ENCODE measurements at places on chromosomes 2 and 18.

DNA sequence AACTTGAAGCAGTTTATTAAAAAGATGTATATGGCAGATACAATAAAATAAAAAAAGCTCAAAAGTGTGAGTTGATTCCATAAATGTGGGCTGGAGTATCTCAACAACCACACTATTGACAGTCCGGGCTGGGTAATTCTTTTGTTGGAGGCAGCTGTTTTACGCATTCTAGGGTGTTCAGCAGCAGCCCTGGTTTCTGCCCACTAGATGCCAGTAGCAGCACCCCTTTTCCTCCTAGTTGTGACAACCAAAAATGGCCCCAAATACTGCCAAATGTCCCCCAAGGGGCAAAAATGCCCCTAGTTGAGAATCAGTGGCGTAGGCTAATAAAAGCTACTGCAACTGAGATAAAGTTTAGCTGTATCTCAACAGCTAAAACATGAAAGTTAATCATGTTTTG is 44.8 kb downstream of the CHMP3 start:
- DNase-seq = no peak

- DNase-seq = no peak
Observed at GRCh38 chr18:22285361-22286140, 116.2 kb downstream of the GATA6 start.

- DNase-seq = no peak
Observed at GRCh38 chr2:109280804-109281203, 151.8 kb downstream of the SH3RF3 start.

- DNase-seq = no peak
Observed at GRCh38 chr2:221494556-221494955, 77.5 kb downstream of the EPHA4 start.

GRCh38 chr18:73482901-73483300 is 615.1 kb upstream of the NETO1 start:
- DNase-seq = no peak

DNA sequence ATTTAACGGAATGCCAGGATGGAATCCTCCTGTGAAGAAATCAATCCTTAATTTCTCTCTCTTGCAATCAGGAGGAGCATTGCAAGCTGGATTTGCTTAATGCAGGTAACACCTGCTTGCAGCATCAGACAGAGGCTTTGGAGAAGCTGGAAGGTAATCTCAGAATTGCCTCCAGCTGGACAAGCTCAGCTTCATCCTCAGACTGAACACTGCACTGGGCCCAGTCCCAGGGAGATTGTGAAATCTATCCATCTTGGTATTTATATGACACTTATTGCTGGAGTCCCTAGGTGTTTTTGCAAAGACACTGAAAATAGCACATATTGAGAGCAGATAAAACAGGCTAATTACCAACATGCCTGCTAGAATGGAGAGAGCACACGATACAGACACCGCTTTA is 179.4 kb upstream of the SESTD1 start:
- DNase-seq = no peak

DNA sequence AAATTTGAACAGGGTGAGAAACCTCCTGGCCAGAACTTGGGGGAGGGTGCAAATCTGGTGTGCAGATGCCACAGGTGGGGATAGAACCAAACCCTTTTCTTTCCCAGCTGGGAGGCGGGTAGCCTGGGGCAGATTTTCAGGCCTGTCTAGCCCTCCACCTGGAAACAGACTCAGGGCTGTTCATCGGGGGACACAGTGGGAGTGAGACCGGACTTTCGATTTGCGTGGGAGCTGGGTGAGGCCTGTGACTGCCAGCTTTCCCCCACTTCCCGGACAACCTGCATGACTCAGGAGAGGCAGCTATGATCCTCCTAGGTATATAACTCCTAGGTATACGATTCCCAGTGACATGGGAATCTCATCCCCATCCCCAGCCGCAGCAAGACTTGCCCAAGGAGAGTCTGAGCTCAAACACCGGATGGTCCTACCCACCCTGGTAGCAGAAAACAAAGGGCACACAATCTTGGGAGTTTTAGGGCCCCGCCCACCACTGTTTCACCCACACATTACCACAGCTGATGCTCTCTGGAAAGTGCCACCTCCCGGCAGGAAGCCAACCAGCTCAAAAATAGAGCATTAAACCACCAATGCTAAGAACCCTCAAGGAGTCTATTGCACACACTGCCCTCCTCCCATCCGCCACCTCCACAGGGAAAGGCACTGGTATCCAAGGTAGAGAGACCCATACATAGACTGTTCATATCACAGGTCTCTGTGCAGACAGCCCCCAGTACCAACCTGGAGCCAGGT is 92.5 kb downstream of the BARD1 start:
- no peak for DNase-seq

GRCh38 chr2:151087377-151087776 is 174.3 kb downstream of the RBM43 start:
- no peak for DNase-seq

DNA sequence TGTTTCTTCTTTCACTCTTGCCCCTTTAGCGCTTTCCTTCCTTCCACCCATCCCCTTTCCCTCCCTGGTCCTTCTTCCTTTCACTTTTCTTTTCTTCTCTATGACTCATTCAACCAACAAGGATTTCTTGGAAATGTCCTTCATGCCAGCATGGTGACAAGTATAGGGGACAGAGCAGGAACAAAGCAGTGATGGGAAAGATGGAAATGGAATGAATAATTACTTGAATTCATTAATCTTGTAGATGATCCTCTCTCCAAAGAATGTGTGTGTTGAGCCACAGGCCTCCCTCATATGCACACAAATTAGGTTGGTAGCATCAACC is 1.5 kb downstream of the VAMP5 start:
- no peak for DNase-seq

GRCh38 chr2:119431155-119431975 is at the start of gene TMEM37:
TMEM37 (plus strand) TSS chr2:119431854; CDS start chr2:119431904, 50 bp downstream.
- peak; percentile 37 for DNase-seq

GRCh38 chr18:49690312-49690711 is 123.0 kb downstream of the ACAA2 start:
- peak; percentile 82 for DNase-seq

DNA sequence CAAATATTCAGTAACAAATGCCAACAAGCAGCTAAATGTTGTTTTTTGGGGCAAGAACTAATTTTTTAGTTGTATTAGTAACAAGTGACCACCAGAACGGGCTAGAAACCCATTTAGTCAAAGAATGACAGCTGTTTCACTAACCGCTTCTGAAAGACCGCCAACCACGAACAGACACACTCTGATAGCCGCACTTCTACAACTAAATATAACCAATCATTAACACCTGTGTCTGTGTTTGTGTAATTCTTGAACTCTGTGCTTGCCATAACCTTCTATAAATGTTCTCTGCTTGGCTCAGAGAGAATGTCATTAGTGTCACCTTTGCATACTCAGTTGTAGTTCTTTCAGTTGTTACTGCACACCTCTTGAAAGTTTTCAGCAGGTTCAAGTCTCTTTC is 526.3 kb upstream of the LRRTM1 start:
- DNase-seq = no peak

DNA sequence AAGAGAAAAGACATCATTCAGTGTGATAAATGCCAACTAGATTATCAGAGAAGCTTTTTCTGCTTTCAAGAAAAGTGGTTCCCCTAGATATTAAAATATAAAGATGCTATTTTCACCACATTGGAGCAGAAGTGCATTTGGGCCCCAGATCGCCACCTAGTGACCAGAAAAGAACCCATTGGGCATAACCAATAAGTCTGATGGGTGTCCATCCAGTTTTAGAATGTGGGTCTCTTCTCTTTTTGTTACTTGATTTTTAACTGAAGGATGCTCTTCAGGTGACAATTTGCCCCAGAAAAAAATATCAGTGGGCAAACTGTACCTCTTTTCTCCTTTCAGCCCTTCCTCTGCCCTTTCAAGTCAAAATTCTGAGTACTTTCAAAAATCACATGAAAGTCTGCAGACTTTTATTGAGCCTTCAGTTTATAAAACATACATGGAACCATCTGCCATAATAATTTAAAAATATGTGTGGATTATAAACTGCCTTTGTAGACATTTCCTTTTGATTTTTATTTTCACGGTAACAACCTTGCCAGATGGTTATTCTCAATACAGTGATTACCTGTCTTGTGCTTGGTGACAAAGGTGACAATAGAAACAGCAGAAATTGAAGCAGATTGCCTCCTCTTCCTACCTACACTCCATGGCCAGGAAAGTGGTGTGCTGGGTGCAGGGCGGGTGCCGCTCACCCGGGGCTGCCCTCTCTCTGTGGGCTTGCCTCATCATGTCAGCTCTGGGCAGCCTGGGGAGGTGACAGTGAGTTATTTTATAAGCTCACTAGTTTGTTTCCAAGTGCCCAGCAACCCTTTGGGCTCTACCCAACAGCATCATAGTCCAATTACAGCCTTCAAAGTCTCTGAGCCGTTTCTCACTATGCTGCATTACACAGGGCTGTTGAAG is 124.5 kb downstream of the DCDC2C start:
- no peak for DNase-seq

DNA sequence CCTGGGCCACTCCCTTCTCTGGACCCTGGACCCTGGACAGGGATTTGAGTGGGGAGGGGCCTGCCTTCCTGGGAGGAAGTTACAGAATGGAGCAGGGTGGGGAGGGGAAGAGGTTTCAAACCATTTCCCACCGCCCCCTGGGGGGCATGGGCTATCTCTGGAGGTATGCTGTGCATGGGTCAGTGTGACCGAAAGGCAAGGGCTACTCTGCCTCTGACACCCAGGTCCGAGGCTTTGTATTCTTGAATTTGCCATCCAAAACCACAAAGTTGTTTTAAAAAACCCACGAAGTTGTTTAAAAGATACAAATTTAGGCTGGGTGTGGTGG is 46.9 kb downstream of the GORASP2 start:
- no peak for DNase-seq

DNA sequence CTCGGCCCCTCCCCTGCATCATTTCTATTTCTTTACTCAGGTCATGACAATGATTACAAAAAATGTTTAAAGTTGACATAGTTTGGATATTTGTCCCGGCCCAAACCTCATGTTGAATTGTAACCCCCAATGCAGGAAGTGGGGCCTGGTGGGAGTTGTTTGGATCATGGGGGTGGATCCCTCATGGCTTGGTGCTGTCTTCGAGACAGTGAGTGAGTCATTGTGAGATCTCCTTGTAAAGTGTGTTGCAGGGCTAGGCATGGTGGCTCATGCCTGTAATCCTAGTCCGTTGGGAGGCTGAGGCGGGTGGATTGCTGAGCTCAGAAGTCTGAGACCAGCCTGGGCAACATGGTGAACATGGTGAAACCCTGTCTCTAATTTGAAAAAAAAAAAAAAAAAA is 9.2 kb upstream of the MAP4K4 start:
- DNase-seq = no peak
